IMR-90 (cell line): ENCODE measurements at places on chromosomes 6 and 20. TPM values are rescaled to one million over a fixed set of nuclear protein-coding genes. Genes with fewer than 3 reads are reported as not detected.

- no peak overlapping the region for H3K27ac ChIP-seq
- peaks cover 6% of the 10 kb centered on the region for H3K27me3 ChIP-seq
- no peaks in the 10 kb centered on the region for H3K36me3 ChIP-seq
- no peak for DNase-seq
- H3K4me3 ChIP-seq = no peak overlapping the region
Observed at GRCh38 chr20:10060226-10060625, 25.4 kb downstream of the ANKEF1 start.

DNA sequence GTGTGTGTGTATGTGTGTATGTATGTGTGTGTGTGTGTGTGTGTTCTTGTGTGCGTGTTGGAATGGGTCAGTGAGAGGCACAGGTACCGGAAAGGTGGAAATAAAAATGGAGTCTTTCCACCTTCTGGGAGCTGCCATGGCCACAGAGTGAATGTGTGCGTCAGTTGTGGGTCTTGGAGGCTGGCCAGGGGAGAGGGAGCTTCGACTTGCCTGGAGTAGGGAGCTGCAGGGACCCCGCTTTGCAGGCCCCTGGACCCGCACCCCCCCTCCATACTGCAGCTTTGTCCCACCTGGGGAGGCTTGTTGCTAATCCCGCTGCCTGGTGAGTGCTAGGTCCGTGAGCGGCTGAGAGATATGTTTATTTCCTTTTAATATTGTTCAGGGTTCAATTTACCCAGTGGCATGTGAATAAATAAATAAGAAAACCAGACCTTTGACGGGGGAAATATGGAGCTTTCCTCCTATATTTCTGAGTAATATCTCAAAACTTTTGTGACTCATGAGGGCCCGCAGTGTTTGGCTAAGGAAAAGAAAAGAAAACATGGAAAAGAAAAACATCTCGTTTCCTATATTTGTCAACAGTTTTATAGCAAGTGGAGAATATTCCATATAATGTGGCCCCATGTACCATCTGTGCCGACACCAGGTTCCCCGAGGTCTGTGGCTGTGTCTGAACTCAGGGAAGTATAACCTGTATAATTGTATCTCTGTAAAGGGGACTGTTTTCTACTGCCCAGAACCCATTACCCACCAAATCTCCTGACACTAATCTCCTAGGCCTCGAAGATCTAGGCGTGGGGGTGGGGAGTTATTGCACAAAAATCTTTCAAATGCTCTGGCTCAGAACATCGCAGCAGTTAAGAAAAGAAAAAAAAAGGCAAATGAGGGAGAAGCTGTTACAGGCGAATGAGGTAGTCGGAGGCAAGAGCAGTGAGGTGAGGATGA lies 24.6 kb upstream of the CCDC167 start:
- peaks cover 5% of the 10 kb centered on the region for H3K4me1 ChIP-seq
- peak; percentile 64 for DNase-seq
- no peaks in the 10 kb centered on the region for H3K36me3 ChIP-seq
- H3K27ac ChIP-seq = no peak overlapping the region
- no peak overlapping the region for H3K4me3 ChIP-seq

GRCh38 chr6:21259660-21260059 lies 333.9 kb upstream of the SOX4 start:
- H3K36me3 ChIP-seq = no peaks in the 10 kb centered on the region
- H3K27me3 ChIP-seq = peaks cover 3% of the 10 kb centered on the region; the same call in 1 of the 2 replicates
- no peaks in the 10 kb centered on the region for H3K4me1 ChIP-seq
- no peak overlapping the region for H3K27ac ChIP-seq
- no peak for DNase-seq

DNA sequence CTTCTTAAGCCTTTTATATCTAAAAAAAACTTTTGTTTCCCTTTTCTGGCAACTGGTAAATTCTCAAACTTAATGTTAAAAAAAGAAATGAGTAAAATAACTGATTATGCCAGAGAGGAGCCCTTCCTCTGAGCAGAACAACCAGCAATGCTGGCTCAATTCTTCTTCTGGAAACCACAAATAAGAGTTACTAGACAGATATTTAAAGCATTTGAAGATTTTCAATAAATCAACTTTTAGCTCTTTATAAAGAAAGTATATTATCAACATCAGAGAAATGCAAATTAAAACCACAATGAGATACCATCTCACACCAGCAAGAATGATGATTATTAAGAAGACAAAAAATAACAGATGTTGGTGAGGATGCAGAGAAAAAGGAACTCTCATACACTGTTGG lies 61.1 kb upstream of the TCF21 start:
- no peak overlapping the region for H3K4me3 ChIP-seq
- H3K27me3 ChIP-seq = no peaks in the 10 kb centered on the region
- no peak for DNase-seq

DNA sequence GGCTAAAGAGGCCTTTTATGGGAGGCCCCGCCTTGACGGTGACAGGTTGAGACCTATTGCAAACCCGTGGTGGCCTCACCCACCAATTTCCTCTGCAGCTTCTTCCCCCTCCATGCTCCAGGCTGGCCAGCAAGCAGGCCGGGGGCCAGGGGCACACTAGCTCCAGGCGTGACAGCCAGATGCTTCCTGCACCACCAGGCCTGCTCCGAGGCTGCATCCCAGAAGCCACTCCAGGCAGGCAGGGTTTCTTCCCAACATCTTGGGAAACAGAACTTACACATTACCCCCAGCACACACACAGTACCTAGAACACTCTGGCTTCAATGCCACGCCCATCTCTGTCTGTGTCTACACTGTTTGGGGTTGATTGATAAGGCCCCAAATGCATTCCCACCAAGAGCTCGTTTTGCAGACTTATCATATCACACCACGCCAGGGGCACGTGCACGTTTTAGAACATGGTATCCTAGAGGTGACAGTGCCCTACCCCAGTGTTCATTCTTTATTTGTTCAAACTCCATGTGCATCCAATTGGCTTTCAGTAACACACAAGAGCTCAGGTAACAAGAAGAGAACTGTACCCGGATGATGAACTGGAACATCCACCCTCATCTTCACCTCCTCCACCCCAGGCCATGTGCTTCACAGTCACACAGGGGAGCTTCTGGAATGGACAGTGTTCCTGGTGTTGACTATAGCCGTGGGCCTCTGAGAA lies 221.4 kb upstream of the RREB1 start:
- no peaks in the 10 kb centered on the region for H3K4me1 ChIP-seq
- H3K27ac ChIP-seq = no peak overlapping the region
- H3K36me3 ChIP-seq = no peaks in the 10 kb centered on the region
- no peak overlapping the region for H3K4me3 ChIP-seq

GRCh38 chr6:16360365-16360764 lies 122.0 kb downstream of the GMPR start:
- no peak for DNase-seq
- no peaks in the 10 kb centered on the region for H3K27me3 ChIP-seq
- H3K4me1 ChIP-seq = no peaks in the 10 kb centered on the region
- peaks cover 6% of the 10 kb centered on the region; the same call in 1 of the 2 replicates for H3K36me3 ChIP-seq
- H3K27ac ChIP-seq = no peak overlapping the region
- no peak overlapping the region for H3K4me3 ChIP-seq

Gene UBD
- polyA plus RNA-seq = not detected in 2 replicates

Gene LINC00237
- polyA plus RNA-seq = not detected in 2 replicates

Gene DAAM2
- 11.2 and 11.9 TPM in 2 replicates for polyA plus RNA-seq

Gene VIP
- polyA plus RNA-seq = not detected in 2 replicates

Gene OR12D3
- polyA plus RNA-seq = not detected in 2 replicates

Gene SIRPA
- polyA plus RNA-seq = 37.2 and 40.2 TPM in 2 replicates
